ENCODE measurements at places on chromosomes 2 and 18.

- DNase-seq, result no peak
Observed at GRCh38 chr18:70641156-70641775, 352.4 kb downstream of the SOCS6 start.

- DNase-seq, result no peak
Observed at GRCh38 chr2:84492571-84492970, 23.7 kb upstream of the DNAH6 start.

DNA sequence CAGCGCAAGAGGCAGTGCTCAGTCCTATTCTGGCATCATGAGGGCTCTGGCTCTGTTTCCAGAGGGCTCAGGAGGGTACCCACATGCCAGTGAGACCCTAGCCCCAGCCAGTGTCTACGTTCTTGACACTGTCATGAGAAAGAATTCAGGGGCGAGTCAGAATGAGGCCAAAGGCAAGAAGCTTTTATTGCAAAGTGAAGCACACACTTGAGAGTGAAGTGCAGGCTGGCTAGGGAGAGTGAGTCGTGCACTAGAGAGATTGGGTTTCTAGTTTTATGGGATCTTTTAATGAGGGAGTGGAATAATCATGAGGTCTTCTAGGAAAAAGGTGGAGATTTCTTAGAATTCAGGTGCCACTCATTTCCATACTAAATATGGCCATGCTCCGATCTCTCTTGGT lies 164.1 kb downstream of the DCDC2C start:
- no peak for DNase-seq

DNA sequence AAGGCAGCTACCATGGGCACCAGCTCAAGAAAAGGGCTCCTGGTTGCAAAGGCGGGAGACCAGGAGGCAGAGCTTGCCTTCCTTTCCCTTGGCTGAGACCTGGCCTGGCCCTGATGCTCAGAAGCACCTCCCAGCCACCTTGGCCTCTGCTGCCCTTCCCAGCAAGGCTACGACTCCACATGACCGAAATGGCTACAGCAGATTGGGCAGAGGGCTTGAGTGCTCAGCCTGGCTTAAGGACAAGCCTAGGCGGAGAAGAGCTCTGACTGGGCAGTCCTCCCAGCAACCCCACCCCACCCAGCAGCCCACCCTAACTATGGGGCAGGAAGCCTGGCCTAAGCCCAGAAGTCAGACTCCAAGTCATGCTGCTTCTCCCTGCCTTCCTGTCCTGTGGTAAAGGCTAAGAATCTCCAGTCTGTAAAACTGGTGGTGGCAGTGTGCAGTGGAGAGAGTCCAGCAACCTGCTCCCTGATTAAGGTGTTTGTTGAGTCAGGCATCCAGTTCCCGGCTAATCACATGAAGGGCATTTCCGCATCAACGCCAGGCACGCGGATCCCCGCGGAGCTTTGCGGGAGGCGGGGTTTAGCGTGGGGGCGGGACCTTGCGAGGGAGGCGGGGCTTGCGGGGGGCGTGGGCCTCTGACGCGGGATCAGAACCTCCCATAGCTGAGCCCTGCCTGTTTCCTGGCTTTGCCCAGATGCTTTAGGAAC lies 256.0 kb downstream of the BCL11A start:
- no peak for DNase-seq

DNA sequence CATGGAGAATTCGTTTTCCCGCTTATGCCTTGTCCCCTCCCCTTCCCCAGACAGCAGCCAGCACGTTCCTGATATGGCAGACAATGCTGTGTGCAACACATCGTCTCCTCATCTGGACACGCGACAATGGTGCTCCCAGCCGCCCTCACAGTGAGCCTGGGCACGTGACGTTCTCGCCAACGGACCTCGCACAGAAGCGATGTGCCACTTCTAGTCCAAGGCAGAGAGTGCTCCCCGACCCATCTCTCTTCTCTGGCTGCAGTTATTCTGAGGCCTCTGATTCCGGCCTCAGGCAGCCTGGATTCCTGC lies 505.4 kb downstream of the EIPR1 start:
- DNase-seq, result no peak

- DNase-seq, result no peak
Observed at GRCh38 chr18:1253827-1254226, 349.2 kb downstream of the ADCYAP1 start.

GRCh38 chr18:50902797-50903196 lies 23.9 kb downstream of the ME2 start:
- no peak for DNase-seq

- DNase-seq, result no peak
Observed at GRCh38 chr2:29894822-29895614, 26.4 kb downstream of the ALK start.

All from CD8-positive, alpha-beta memory T cell (primary cell).